Tibial nerve (tissue), 4 donors: ENCODE measurements at places on chromosomes 3 and 15.

DNA sequence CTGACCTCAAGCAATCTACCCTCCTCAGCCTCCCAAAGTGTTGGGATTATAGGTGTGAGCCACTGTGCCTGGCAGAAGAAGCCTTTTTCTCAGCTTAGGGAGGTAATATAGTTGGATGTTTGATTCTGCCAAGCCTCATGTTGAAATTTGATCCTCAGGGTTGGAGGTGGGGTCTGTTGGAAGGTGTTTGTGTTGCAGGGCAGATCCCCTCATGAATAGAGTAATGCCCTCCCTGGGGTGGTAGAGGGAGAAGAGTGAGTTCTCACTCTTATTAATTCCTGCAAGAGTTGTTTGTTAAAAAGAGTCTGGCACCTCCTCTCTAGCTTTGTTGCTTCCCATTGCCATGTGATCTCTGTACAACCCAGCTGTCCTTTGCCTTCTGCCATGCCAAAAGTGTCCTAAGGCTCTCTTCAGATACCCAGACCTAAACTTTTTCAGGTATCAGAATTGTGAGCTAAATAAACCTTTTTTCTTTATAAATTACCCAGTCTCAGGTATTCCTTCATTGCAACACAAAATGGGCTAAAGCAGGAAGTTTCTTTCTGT, 16.4 kb downstream of the NECTIN3 start:
- DNase-seq, result no peak

DNA sequence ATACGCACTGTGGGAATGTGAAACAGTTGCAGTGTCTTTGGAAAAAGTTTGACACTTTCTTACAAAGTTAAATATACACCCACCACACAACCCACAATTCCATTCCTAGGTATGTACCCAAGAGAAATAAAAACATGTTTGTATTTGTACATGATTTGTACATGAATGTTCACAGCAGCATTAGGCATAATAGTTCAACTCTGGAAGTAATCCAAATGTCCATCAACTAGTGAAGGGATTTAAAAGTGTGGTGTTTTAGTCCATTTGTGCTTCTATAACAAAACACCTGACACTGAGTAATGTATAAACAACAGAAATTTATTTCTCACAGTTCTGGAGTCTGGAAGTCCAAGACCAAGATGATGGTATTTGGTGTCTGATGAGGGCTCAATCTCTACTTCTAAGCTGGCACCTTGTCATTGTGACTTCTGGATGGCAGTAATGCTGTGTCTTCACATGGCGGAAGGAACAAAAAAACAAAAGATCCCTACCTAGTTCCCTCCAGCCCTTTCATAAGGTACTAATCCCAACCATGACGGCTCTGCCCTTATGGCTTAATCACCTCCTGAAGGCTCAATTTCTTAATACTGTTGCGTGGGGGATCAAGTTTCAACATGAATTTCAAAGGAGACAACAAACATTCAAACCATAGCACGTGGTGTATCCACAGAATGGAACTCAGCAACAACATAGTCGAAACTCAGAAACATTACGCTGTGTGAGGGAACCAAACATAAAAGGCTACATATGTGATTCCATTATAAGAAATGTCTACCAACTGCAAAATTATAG, 120.5 kb downstream of the AQP9 start:
- no peak for DNase-seq

GRCh38 chr15:99983171-99983885, 250.1 kb upstream of the LYSMD4 start:
- DNase-seq, result no peak

GRCh38 chr15:57440799-57441198, 64.5 kb downstream of the CGNL1 start:
- DNase-seq, result no peak

GRCh38 chr3:2603692-2604289, 505.1 kb downstream of the CNTN4 start:
- no peak for DNase-seq

DNA sequence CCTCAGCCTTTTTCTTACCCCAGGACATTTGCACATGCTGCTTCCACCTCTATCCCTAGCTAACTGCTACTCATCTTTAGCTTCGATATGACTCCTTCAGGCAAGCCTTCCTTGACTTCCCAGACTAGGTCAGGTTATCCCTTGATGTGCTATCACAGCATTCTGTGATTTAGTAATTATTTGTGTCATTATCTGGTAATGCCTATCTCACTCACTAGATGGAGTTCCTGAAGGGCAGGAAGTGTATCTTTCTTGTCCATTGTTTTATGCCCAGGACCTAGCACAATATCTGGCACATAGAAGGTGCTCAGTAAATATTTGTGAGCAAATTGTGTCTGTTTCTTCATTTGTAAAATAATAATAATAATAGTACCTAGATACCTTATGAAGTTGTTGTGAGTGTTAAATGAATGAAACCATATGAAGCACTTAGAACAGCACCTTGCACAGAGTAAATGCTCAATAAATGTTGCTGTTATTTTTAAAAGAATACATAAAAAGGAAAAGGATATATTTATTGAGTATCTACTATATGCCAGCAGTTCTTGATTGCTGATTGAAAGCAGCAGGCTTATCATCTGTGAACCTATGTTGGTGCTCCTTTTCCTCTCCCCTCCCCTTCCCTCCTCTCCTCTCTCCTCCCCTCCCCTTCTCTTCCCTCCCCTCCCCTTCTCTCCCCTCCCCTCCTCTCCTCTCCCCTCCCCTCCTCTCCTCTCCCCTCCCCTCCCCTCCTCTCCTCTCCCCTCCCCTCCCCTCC, 31.5 kb downstream of the SQOR start:
- DNase-seq, result no peak

- no peak for DNase-seq
Measured at GRCh38 chr3:45272032-45272810, 46.1 kb upstream of the TMEM158 start.

DNA sequence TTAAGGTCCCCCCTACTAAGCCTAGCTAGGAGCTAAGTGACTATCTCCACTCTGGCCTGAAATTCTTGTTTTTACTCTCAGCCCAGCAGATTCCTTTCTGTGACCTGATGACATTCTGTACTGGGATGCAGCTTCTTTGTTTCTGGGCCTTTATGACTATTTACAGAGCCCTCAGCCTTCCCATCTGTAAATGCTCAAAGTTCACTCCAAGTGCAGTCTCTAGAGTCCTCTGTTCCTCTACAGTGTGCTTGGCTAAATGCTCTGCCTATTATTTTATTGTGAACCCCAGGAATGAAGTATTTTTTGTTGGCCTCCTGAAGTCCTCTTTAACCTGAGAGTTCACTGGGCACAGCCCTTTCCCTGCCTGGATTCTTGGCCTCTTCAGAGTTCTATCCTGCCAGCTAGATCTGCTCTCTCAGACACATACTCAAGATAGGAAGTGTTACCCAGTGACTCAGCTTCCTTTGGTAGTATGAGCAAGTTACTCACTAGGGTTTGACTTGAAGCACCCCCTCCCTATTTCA, 278.1 kb upstream of the P2RY1 start:
- no peak for DNase-seq

DNA sequence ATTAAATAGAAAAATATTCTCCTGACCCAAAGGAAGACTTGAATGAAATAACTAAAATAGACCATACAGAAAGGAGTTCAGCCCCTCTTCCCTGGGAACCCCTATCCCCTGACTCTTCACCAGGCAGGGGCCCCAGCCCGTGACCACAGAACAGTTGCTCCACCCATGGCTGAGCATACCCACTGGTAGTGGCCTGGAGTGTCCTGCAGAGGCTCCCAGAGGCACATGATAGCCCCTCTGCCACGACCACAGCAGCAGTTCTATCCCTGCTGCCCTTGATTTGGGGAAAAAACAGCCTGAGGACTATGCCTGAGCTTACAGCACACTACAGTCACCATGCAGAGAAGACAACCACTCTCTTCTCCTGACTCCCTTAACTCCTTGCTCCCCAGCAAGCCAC, 31.8 kb downstream of the TTC14 start:
- no peak for DNase-seq

DNA sequence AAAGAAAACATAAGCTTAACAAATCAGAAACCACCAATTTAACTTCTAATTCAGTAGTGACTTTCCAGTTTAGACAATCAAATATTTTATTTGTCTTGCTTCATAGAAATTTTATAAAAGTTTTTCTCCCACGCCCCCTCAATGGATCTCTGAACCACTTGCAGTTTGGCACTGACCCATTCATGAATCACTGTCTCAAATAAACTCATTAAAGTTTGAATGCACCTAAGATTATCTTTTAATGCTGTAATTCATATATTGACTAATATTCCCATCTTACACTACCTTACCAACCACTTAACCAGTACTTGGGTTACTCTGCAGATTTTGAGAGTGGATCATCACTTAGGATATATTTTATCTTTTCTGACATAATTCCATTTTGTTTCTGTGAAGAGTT, 880.2 kb downstream of the OTOL1 start:
- DNase-seq, result no peak

DNA sequence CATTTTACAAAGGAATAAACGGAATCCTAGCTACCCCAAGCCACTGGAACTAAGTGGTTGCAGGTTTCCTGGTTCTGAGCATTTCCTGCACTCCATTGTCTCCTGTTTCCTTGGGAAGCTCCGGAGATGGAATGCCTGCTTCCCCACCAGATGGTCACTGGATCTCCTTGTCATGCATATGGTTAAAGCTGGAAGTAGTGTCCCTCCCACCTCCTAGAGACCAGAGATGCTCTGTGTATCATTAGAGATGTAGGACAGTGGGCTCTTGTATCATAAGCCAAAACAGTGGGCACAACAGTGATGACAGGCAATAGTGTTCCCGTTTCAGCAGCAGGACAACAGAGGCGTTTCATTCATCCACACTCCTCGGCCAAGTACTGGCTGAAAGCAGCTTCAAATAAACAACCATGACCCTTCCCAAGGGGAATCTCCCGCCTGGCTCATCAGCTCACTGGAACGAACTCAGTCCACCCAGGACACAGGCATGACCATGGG, 136.2 kb upstream of the EIF1B start:
- DNase-seq, result peak; percentile 15

DNA sequence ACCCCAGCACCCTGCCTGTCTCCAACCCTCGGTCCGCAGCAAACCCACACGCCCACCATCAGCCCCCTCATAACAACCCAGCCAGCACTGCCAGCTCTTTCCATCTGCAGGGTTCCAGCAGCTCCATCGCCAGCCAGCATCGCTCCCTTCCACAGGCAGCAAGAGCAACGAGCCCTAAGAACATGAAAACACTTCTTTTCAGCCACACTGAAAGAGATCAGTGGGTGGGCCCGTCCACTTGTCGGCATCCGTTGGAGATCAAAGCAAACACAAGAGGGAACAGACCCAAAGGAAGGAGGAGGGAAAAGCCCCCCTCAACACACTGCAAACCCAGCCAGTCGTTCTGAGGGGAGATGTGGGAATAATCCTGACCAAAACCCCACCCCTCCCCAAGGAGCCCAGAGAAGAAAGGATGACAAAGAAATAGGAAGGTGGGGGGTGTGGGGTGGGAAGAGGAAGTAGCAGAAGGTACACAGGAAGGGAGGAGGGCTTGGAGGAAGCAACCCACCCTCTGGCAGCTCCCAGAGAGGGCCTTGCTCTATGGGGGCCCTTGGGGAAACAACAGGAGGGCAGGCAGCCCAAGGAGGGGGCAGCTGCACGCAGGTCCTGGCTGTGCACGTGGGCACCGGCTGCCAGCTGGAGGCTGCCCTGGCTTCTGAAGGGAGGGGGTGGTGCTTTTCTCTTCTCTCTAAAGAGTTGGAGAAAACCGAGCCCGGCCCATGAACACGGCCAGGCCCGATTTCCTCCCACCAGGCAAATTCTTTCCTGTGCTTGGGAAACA, 473.6 kb upstream of the PROK2 start:
- no peak for DNase-seq

GRCh38 chr15:37941779-37942178, 7.3 kb downstream of the TMCO5A start:
- DNase-seq, result no peak

- DNase-seq, result no peak
Measured at GRCh38 chr3:89795506-89795905, 688.1 kb downstream of the EPHA3 start.

DNA sequence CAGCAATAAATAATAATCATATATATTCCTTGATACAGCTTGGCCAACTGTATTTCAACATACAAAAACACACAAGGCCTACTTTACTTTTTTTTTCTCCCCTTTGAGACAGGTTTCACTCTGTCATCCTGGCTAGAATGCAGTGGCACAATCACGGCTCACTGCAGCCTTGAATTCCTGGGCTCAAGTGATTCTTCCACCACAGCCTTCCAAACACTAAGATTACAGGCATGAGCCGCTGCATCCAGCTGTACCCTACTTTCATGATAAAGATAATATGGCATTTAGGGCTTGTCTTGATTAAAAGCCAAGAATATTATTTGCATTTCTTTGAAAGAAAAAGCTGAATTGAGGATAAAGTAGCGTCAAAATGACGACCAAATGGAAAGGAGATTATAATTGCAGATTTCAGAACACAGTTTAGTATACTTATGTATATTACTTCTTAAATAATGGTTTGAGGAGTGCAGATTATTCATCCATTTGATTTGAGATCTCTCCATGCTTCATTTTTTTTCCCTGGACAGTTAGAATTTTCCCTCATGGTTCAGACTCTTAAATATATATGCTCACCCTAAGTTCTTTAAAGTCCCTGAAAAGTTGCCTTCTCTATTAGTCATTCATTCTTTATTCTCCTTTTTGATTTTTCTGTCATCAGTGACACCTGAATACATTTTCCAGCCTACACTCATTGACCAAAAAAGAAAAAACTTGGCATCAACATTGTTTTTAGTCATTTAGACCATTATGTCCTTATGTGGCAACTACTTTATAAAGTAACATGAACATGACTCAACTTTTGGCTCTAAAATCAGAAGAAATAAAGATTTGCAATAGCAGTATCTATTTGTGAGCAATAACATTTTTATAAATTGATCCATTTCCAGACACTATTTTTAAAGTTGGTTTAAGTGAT, 48.5 kb upstream of the MLF1 start:
- DNase-seq, result no peak

GRCh38 chr15:39651881-39652280, 71.0 kb downstream of the THBS1 start:
- no peak for DNase-seq

DNA sequence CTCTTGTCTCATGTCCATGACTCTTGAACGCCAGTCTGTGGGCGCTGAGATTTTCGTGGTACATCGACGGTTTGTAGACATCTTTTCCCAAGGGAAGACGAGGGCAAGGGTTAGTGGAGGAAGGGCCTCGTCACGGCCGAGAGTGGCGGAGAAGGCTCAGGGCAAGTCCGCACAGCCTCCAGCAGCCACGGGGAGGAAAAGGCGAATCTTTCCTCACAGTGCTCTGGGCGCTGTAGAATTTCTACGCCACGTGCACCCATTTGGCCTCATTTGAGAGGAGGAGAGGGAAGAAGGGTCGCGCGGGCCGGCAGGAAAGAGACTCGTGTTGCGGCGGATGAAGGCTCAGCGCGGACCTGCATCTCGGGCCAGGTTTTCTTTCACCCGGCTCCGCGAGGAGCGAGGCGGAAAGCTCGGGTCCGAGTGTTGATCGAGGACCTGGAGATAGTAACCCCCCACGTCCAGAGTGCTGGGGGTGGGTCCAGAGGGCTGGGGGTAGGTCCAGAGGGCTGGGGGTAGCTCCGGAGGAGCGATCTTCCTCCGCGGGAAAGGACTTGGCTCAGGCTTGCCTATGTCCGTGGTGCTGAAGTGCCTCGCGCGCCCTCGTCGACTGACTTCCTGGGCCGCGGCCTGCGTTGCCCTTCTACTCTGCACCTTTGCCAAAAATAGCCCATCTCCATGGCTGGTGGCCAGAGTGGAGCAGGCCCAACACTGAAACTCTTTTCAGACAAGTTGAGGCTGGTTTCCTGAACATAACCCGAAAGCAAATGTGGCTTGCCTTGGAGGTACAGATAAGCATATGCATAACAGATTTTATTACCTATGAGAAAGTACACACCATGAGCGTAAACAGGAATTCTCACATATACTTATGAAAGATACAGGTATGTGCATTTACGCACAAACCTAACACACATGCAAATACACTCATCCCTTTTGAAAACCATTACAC, 1.1 kb downstream of the SLC35G2 start:
- DNase-seq, result peak; percentile 18
